ENCODE measurements at places on chromosomes 12 and 14. TPM values are rescaled to one million over a fixed set of nuclear protein-coding genes. Genes with fewer than 3 reads are reported as not detected.

Gene AEBP2
- 23.2 TPM for total RNA-seq

Gene CNOT2
- total RNA-seq, result 148 TPM

Gene METTL1
- 5.9 TPM for total RNA-seq

Gene SLCO1B1
- total RNA-seq, result not detected

Gene FGF6
- not detected for total RNA-seq

Gene LHX5
- total RNA-seq, result not detected

Gene SLC25A29
- 94.1 TPM for total RNA-seq

Gene KLHL33
- not detected for total RNA-seq

Gene KRT82
- not detected for total RNA-seq

Gene IL25
- total RNA-seq, result not detected

Gene IL26
- not detected for total RNA-seq

Gene ZFHX2
- 0.65 TPM for total RNA-seq
